ENCODE measurements at places on chromosomes 7 and 10.

DNA sequence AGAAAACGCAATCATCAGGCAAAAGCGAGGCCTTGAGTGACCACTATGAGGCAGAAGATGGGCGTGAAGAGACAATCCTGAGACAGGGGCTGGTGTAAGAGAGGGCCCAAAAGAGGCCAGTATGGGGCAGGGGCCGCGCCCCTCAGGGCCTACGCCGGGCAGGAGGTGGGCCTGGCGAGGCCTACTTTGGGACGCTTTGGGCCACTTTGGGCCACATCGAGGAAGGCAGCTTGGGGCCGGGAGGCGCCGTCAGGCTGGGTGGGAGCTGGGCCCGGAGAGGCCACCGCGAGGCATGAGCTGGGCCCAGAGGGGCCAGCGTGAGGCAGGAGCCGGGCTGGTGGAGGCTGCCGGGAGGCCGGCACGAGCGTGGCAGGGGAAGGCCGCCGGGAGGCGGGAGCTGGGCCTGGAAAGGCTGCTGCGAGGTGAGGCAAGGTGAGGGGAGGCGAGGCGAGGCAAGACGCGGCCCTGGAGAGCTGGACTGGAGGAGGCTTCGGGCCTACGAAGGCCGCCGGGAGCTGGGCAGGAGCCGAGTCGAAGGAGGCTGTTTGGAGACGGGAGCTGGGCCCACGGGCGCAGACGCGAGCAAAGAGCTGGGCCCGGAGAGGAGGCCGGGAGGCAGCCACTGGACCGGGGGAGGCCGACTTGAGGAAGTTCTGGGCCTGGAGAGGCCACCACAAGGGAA is 171.3 kb downstream of the TPST1 start:
- DNase-seq: no peak

GRCh38 chr7:140940898-140941297 is 16.2 kb upstream of the BRAF start:
- DNase-seq: no peak

GRCh38 chr7:134890246-134891240 is 95.8 kb upstream of the AGBL3 start:
- no peak for DNase-seq

DNA sequence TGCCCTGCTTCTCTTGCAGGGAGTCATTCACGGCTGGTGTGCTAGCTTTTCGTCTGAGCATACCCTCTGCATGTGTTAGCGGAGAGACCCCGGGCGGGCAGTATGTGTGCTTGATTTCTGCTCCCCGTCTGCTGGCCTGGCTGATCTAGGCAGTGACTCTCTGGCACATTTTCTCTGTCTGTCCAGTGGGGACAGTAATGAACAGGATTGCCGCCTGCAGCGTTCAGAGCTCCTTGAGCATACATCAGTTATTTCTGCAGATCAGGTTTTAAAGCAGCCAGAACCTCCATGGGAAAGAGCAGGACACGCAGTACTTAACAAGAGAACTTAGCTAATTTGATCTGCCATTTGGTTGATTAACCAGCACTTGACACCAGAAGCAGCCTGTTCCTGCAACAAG is 242.5 kb downstream of the CELF2 start:
- DNase-seq: no peak

GRCh38 chr10:5184987-5185775 is at the start of gene AKR1C8:
AKR1C8 (minus strand) TSS chr10:5185150; CDS start chr10:5185104, 46 bp downstream.
- DNase-seq: no peak

DNA sequence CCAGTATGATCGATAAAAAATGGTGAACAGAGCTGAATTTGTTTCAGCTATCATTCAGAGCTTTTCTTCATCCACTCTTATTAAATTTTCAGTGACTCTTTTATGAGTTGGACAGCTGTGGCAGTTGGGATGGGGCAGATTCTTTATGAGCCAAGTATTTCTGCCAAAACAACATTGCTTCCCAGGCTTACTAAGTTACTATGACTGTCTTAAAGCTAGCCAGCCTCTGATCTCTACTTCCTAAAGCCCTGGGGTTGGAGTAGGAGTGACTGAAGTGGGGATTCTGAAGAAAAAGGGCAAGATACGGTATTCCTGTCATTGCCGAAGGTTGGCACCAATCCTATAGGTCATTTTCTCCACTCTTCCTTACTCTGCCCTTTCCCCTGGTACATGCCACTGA is 12.7 kb downstream of the RPP30 start:
- no peak for DNase-seq

- no peak for DNase-seq
These were observed 386.0 kb downstream of the RPS24 start for GRCh38 chr10:78419481-78420265.

DNA sequence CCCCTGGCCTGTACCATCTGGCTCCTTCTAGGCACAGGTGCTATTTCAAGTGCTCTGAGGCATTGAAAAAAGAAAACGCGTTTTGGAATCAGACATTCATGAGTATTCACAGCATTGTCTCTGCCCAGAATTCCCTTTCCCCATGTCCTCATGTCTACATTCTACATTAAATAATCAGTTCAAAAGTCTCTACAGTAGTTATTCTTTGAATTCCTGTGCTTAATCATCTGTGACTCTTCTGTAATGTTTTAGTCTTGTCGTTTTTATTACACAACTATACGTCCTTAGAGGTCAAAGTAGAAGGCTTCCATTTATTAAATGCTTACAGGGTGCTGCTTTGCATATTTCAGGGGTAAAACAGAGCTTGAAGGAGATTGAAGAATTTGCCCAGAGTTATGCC is 95.7 kb downstream of the BICC1 start:
- DNase-seq: no peak

- DNase-seq: no peak
These were observed 617.9 kb upstream of the MKI67 start for GRCh38 chr10:128744092-128744491.

GRCh38 chr7:133571076-133571475 is 318.2 kb downstream of the EXOC4 start:
- no peak for DNase-seq

GRCh38 chr10:132948351-132948750 is 6.0 kb upstream of the CFAP46 start:
- no peak for DNase-seq

GRCh38 chr7:121180436-121181063 is 148.2 kb upstream of the WNT16 start:
- DNase-seq: no peak

- peak; percentile 61 for DNase-seq
These were observed 668 bp downstream of the GPR37 start for GRCh38 chr7:124764847-124765400.

- DNase-seq: no peak
These were observed 420.4 kb upstream of the ZMIZ1 start for GRCh38 chr10:78648256-78648860.

GRCh38 chr10:88234297-88234696 is 348.8 kb downstream of the RNLS start:
- no peak for DNase-seq

DNA sequence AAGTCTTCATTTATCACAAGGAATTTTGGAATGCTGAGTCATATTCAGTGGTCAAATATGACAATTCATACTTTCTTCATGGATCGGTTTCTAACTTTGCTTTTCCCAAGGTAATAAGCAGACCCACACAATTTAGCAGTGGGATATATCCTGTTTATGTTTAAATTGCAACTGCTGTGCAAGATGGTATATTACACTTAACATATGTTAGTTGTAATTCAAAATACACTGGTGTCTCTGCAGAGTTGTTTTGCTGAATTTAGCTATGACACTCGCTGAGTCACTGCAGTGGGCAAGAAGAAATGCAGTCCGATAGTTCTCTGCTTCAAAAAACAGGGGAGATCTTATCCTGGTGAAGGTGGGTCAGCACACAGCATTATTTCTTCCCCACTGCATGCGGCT is 194.8 kb upstream of the PTN start:
- DNase-seq: no peak

- DNase-seq: no peak
These were observed 169.3 kb upstream of the LRRN3 start for GRCh38 chr7:110921595-110922151.

- no peak for DNase-seq
These were observed 116.8 kb downstream of the CPED1 start for GRCh38 chr7:121105262-121105661.

DNA sequence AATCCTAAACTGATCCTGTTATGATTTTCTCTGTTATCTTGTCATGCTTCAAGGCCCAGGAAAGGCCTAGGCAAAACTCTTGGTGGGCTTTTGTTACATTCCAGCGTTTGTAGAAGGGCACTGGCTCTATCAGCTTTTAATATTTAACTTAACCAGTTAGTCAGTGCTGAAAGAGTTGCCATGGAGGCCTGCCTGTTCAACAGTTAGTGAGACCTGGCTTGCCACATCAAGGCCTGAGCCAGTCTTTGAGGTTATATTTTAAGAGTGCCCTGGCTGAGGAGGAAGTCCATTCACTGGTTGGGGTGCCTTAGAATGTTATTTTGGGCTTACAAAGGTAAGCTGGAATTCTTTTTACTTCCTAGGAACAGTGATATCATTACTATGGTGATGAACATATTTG is 144.1 kb upstream of the NRG3 start:
- no peak for DNase-seq

DNA sequence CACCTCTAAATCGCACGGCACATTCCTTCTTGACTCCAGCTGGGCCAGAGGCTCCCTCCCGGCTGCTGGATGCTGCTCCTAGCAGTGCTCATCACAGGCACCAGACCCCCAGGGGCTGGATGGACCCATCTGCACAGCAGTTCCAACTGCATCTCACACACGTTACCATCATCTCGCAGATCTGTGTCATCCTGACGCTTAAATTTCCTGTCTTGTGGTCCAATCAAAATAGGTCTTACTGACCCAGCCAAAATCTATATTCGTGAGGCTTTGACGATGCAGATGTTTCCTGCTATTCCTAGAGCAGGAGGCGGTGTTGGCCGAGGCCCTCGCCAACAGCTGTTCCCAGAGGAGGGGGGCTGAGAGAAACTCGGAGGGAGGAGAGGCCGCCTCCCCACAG is 108.0 kb downstream of the MKI67 start:
- no peak for DNase-seq

- DNase-seq: no peak
These were observed 37.2 kb downstream of the EXOC4 start for GRCh38 chr7:133290041-133290440.

DNA sequence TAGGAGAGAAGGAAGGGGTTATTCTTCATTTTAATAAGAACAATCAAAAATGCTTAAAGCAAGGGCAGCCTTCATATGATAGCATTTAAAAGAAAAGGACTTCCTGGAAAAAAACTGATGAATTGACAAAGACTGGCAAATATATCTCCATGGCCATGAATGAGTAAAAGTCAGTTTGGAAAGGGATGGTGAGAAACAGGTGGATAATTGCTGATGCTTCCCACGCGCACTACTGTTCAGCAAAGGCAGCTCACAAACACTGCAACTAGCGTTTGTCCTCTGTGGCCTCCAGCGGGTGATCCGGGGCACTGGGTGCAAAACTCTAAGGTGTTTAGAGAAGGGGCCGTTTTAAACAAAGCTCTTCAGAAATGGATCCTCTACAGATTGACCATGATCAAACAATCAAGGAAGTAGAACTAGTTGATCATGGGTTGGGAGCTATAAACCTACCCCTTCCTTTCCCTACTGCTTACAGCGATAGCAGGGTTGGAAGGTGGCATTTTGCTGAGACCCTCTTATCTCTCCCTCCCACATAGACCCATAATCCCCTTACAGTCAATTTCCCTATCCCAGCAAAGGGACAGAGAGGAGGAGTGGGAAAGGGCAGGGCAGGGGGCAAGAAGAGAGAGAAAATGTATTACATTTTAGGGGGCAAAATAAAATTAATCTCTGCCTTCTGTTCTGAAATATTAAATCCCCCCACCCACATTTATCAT is 53.8 kb downstream of the SMURF1 start:
- no peak for DNase-seq

DNA sequence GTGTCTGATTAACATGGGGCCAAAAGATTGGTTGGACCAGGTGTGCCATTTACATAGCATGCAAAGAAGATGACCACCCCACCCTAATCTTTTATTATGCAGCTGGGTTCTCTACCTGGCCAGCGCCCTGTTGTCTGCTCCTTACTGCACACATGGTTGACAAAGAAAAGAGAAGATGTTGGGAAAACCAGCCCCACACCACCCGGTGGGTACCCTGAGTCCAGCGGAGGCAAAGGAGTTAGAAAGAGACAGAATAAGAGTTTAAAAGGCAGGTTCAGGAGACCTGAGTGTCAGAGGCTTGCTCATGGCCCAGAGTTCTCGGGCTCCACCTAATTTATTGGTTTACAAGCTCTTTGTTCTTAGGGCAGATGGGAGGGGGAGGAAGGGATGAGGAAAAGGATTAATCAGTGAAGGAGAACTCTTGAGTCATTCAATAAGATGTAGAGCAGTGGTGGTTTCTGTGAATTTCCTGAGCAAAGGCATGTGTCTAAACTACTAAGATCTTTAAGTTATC is 24.1 kb upstream of the ABCA13 start:
- DNase-seq: no peak

DNA sequence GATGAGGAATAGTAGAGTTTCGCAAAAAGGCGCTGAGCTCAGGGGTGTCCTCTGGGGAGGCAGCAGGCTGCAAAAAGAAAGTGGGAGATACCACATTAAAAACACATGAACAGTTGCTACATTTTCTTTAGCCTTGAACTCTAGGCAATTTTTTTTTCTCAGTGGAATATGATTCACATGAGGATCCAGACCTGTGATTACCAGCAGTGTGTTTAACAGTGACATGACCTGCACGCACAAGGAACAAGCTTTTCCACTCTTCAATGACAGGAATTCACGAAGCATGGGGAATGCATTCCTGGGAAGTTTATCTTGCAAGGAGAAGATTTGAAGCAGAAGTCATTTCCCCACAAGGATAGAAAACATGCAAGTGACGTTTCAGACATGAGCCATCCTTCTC is 161.6 kb downstream of the ITGA8 start:
- DNase-seq: no peak

- DNase-seq: no peak
These were observed 187.1 kb downstream of the FAM107B start for GRCh38 chr10:14587540-14588083.

DNA sequence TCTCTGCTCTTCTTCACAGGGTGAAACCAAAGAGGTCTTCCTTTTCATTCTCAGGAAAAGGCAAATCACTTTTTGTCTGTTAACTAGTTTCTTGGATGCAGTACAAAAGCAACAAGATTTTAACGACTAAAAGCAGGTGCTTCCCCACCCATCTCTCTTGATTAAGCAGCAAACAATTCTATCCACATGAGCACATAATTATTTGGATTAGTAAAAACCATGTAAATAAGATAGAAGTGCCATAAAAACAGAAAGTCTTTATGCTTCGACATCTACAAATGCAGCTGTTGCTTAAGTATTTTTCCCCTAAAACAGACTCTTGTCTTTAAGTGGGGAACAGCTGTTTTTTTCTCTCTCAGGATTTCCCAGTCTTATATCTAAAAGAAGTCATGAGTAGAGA is 37.4 kb downstream of the USP54 start:
- DNase-seq: no peak

DNA sequence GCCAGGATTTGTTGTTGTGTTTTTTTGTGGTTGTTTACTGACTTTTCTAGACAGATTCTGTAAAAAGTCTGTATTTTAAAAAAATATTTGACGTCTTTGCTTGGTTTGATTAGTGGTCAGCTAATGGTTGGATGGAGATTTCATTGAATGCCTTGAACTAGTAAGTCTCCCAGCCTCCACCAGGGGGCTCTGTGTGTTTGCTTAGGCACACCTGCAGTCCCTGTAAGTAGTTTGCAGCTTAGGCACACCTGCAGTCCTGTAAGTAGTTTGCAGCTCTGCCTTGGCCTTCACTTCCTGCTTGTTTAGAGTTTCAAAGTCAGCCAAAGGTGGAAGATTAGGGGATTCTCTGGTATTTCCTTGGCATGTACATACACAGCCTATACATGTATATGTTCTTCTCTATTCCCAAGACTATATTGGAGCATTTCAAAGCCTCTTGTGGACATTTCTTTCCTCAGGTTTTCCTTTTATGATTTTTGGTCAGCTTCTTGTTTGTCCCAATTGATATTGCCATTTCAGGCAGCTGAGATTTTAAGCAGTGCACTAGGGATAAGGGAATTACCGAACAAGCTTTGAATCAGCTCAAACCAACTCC is 101.6 kb downstream of the CCSER2 start:
- DNase-seq: peak; percentile 70

All from ecto neural progenitor cell (in vitro differentiated cells).